DMS79 (cell line): ENCODE measurements at places on chromosomes 1 and 21.

- no peak for DNase-seq
Measured at GRCh38 chr1:228136901-228137300, 3.2 kb upstream of the GUK1 start.

DNA sequence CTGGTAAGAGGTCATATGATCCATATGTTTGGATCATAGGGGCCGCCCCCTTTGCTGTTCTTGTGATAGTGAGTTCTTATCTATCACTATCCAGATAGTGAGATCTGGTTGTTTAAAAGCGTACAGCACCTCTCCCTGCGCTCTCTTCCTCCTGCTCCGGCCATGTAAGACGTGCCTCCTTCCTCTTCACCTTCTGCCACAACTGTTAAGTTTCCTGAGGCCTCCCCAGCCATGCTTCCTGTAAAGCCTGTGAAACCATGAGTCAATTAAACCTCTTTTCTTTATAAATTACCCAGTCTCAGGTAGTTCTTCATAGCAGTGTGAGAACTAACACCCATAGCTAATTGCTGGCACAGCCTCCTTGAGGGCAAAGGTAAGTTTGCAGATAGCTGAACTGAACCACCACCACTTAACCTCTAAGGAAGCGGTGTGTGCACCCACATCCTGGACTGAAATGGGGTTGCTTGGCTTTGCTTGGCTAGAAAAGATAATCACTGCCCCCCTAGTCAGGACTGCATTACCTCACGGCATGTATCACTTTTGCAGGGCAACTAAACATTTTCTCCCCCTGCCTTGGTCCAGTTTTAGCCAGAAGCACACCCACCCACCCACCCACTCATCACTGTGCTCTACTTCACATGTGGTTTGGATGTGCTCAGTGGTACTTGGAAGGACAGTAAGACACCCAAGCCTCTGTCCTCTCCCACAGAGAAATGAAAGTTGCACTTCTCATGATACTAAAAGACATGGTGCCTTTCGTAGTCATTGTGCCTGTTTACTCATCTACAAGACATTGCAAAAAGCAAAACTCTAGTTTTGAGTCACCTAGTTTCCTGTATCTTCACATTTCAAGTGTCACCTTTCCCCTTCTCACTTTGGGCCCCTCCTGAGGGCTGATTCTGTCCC, 23.1 kb upstream of the PTAFR start:
- no peak for DNase-seq

DNA sequence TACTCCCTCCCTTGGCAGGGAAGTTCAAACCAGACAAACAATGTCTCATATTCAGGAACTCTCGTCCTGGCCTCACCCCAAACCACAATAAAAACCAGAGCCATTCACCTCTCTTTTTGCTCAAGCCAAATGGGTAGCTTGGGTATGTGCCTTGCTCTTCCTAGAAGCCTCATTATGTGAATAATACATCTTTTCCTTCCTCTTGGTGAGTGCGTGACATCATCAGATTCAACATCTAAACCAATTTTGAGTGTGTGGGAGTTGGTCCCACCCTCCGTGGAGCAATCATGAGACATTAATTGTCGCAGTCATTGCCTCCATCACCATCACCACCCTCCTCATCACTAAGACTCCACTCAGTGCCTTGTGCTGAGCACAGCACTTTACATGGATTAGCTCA, 482.9 kb downstream of the PTPRU start:
- no peak for DNase-seq

GRCh38 chr1:17258758-17259130, 9.8 kb downstream of the PADI3 start:
- no peak for DNase-seq

- no peak for DNase-seq
Measured at GRCh38 chr1:6996371-6996770, 211.1 kb downstream of the CAMTA1 start.

DNA sequence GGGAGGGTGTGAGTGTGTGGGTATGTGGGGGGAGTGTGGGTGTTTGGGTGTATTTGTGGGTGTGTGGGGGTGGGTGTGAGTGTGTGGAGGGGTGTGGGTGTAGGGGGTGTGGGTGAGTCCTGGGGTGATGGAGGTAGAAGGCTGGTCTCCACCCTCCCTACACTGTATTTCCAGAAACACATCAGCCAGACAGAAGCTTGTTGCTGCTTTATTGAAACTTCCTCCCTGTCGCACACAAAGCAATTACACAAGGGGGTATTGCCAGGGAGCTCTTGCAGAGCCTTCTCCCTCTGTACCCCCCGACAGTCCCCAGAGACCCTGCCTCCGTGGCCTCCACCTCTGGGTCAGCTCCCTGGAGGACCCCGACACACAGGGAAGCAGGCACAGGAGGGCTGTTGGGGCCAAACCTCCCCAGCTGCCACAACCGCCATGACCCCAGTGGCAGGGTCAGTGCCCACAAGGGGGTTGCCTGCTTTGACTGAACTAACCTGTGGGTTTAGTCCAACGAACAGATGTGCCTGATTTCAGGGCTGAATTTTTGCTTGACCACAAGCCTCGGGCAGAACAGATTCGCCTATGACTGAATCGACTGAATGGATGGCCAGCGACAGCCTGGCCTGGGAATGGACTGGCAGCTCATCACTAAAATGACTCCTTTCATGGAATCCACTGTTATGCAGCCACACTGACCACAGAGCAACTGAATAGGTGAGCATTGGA, 9.1 kb upstream of the MATN1 start:
- no peak for DNase-seq

DNA sequence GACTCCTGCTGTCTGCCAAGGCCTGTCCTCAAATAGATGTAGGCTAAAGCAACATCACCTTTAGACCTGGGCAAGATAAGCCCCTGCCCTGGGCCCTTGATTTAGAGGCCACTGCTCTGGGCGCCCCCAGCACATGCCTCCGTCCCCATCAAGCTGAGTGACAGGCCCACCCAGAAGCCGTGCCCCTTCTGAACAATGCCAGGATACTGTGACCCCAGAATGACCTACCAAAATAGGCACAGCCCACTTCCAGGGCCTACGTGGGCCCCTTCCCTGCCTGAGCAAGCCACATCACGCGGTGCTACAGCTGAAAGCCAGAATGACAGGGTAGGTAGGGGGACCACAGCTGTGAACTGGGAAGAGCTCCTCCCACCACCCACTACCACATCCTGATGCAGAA, 24.7 kb upstream of the BECN2 start:
- no peak for DNase-seq

DNA sequence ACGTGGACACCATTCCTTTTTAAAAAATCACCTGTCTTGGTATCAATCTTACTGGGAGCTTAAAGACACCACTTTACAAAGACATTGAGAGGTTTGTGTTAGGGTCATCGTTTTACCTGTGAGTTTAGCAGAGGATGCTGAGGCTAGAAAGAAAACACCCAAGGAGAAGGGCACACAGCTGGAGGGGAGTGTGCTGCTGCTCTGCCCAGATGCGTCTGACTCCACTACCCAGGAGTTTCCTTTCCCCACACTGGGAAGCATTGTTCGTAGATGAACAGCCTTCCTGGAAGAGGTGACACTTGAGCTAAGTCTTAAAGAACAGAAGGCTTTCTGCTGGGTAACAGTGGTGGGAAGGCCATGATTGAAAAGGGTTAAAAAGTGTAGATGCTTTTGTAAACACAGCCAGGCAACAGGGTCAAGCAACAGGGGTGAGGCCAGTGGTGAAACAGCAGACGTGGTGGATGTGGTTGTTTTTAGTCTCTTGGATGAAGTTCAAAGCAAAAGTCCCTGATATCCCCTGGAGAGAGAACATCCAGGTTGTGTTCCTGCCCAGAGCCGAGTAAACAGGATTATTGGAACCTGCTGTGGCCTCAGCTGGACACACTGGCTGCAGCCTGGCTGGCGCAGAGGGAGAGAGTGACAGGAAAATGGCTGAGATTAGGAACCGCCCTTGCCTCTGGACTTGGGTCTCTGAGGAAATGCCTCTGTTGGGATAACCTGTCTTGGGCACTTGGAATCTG, 198.6 kb upstream of the JUN start:
- DNase-seq = no peak

DNA sequence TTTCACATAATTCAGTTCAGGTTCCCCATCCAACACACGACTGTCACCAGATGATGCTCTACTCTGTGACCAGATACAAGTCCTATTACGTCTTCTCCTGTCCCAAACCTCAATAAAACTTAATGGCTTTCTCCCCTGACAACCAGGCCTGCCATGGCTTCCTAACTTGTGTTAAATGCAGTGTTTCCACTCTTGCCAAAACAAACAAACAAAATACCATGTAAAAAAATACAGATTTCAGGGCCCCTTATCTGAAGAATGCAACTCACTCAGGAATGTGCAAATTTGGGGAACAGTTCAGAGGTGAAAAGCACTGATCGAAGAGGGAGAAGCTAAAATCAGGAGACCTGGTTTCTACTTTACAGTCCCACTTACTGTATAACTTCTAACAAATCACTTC, 863 bp upstream of the NUF2 start:
- DNase-seq = no peak

DNA sequence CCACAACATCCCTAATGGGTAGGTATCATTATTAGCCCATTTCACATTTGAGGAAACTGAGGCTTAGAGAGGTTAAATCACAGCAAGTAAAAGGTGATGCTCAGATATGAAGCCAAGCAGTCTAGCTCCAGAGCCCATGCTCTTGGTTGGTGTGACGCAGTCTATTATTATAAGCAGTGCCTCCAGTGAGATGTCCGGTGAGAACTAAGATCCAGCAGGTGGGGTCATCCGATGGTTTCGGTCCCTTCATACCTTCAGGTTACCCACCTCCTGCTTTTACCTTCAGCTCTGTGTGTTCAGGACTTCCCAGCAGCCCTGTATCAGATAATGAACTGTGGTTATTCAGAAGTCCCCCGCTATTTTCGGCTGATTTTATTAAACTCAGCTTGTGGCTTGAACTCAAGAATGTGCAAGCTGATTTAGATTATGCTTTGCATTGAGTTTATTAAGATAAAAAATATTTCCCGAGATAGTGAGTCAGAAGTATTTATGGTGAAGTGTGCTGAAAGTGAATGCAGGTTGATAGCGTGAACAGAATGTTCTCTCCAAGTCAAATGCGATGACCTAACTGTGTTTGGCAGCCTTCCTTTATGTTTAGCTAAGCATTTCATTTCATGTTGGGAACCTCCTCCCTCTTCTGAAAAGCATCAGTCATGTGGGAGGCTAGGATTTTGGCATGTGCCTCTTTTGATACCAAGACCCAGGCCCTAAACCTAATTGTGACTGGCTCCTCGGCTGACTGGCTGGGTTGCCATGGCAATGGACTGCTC, 160.9 kb upstream of the UBE2U start:
- DNase-seq = no peak

- peak; percentile 8 for DNase-seq
Measured at GRCh38 chr21:36260030-36260787, 59.8 kb upstream of the MORC3 start.

- no peak for DNase-seq
Measured at GRCh38 chr1:187121661-187122060, 292.9 kb downstream of the PLA2G4A start.

DNA sequence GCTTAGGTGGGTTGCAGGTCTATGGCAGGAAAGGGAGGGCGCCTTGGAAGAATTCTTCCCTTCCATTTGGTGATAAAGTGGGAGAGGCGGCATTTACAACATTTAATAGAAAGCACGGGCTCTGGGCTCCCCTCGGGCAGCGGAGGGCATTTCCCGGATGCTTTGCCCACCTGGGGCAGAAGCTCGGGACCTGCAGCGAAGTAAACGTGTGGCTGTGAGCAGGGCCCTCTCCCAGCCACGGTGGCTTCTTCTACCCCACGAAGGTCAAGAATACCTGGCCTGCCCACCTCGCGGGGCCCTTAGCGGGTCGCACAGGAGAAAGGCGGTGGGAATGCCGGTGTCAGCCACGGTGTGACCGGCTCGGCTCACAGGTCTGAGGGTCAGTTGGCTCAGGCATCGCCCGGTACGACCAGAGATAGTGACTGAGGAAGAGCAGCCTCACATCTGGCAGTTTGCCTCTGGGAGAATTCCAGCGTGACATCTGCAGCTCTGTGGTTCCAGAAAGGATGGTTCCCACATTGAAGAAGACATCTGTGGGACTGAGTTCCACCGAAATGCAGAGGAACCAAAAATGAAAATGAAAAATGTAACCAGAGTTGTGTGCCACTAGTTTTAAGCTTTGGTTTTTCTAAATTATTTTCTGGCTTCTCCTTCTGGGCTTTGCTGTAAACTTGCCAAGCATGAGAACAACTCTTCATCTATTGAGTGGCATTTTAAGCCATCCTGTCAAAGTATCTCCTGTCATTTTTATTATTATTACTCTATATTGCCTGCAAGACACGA, 720 bp upstream of the F3 start:
- DNase-seq = no peak

- no peak for DNase-seq
Measured at GRCh38 chr1:114320586-114320985, 166.9 kb upstream of the SYT6 start.

- no peak for DNase-seq
Measured at GRCh38 chr1:231666220-231666936, 39.8 kb downstream of the DISC1 start.

GRCh38 chr1:209597499-209597898, 14.0 kb downstream of the CAMK1G start:
- no peak for DNase-seq

DNA sequence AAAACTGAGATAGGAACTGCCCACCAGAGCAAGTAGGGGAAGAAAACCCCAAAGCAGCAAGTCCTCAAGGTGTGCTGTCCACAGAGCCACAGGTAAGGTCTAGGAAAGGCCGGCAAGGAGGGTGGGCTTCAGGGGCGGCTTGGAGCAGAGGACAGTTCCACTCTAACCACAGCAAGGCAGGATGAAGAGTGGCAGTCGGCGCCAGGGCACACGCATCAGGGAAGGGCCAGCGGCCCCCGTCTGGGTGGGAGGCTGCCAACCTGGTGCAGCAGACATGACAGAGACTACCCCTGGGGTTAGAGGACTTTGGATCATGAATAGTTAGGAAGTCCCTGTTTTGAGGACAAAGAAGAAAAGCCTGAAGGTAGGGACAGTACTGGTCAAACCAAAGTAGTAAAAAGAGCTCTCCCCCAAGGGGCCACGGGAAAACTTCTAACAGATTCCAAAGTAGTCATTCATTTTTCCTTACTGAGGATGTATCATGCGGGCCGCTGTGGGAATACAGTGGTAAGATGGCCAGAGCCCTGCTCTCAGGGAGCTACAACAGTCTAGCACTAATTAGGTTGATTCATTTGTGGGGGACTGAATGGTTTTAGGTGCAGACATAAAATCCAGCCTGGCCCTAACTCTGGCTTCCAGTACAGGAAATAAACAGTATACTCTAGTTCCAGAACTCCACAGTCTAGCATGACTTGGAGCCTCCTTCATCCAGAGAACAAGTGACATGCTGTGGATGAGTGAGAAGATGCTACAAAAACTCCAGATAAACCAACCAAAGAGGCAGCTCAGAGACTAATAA, 3.5 kb upstream of the RAP1GAP start:
- DNase-seq = no peak
